Activated gamma-delta T cell (primary cell): ENCODE measurements at places on chromosomes 13 and 19.

DNA sequence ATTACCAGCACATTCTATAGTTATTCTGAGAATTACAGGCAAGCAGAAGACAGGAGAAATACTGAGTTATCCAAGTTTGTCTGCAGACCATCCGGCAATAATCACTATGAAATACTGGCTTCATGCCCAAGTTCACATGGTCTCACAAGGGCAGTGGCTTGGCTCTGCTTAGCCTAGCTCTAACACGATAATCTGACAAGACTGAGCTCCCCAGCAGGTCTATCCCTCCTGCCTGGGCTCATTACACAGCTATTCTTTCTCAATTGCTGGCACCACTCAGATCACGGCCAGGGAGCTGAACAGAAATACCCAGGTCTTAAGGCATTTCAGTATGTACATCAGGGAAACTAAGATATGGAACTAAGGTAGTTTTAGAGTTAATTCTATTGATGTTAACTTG is 361.6 kb upstream of the PCDH20 start:
- DNase-seq: no peak

DNA sequence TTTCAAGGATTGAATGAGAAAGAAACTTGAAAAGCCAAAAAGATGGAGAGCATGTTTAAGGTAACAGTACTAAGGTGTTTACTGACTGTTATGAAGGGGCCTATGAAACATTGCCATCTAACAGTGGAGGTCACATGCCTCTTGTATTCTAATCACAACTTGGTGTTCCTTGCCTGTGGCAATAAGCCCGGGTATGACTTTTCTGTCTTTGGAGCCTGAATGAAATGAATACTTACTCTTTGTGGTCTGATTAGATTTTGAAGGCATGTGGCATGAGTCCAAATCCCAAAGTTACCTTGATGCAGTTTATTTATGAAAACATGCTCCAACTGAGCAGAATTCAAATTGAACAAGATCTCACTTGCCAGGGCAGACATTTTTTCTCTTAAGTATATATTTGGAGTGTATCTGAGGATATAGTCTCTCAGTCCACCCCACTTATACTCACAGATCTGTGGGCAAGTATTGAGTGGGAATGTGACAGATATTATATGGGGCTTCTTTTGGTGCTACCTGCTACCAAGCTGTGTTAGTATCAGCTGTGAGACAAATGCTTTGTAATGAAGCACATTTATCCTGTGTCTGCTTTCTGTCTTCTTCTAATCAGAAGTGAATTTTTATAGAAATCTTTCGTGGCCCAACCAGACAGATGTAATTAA is 67.5 kb downstream of the B3GLCT start:
- no peak for DNase-seq

- DNase-seq: no peak
Observed at GRCh38 chr13:113947311-113948033, 26.4 kb downstream of the C13orf46 start.

DNA sequence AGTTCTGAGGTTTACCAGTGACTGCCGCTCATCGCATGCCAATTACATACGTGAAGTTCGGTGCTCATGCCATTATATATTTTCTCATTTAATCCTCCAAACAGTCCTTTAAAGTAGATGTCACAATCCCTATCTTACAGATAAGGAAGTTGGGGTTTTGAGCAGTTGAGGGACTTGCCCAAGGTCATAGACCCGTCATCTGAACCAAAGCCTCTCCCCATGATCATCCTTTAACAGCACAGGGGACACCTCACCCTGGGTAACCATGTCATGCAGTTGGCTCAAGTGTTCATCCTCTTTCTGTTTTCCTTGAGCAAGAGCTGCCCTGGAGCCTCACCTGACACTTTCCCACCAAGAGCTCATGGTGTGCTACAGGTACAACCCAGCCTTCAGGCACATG is 69.1 kb downstream of the HSPH1 start:
- DNase-seq: no peak

DNA sequence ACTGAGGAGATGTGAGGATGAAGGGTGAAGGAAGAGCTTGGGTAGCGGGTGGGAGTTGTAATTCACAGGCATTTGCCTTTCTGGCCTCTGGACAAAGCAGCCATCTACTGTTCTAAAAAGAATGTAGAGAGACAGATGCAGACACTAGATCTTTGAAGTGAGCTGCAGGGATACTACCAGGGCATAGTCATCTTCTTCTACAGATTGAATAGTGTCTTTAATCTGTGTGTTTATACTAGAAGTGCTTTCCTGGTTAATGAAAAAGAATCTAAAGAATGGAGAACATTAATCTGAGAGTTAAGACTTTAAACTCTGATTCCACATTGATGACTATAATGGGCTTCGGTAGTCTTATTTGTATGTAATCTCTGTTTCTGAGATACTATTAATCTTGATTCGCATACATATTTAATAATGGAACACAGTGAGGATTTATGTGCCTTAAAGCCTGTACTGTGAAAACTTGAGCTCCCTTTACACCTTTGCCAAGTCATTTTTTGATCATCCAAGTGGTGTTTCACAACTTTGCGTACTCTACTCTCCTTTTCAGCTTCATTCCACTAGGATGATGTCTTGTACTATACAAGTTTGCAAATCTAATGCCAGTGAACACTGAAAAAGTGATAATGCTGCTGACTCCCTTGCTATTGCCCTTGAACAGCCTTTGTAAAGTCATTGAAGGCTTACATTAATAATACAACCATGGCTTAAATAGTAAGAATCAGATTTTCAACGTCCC is 2199.4 kb upstream of the PCDH20 start:
- no peak for DNase-seq

DNA sequence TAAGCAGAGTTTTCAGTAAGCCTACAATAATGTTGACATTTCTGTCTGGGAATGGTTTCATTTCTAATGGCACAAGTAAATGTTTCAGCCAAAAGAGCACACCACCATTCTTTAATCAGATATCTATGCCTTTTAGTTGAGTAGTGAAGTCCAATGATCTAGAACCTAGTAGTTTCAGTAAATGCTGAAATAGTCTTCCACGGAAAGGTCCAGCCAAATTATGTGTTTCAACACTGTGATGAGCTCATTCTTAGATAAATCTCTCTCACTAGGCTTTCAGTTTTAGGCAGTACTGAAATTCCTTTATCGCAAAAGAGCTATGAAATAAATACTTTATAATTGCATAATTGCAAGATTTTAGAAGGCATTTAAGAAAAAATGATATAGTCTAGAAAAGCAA is 816.8 kb upstream of the PCDH9 start:
- no peak for DNase-seq

- DNase-seq: no peak
Observed at GRCh38 chr19:6057651-6058517, 52.4 kb downstream of the RFX2 start.
